ENCODE measurements at places on chromosomes 1 and 21.

DNA sequence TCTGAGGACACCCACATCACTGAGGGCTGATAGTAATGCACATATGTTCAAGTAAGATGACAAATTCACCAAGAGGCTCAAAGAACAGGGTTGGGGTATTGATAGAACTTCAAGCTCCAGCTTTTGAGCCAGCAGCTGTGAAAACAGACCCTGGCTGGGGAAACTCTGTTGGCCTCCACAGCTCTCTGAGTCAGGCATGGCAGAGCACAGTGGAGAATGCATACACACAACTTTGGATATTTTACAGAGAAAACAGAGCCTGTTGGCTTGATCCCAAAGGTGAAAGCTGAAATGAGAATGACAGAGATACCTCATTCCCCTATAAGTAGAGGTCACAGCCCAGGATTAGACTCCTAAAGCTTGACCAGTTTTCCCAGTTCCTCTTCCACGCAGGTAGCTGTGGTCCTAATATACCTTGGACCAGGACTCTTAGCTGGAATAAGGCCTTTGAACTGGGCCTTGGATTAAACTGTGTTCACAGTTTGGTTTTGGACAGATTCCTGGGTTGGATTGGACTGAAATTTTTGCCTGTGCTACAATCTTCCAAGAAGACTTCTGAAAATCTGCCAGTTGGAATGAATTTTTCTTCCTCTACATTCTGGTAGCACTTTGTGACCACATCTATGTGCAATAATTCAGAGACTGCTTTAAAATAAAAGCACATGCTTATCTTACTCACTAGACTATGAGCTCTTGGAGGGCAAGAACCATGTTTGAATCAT lies 101.6 kb upstream of the HMGB4 start:
- no peak for DNase-seq

GRCh38 chr1:219837274-219837993 lies 90.9 kb downstream of the SLC30A10 start:
- no peak for DNase-seq

GRCh38 chr1:5928714-5929400 lies 63.4 kb downstream of the NPHP4 start:
- DNase-seq = no peak

DNA sequence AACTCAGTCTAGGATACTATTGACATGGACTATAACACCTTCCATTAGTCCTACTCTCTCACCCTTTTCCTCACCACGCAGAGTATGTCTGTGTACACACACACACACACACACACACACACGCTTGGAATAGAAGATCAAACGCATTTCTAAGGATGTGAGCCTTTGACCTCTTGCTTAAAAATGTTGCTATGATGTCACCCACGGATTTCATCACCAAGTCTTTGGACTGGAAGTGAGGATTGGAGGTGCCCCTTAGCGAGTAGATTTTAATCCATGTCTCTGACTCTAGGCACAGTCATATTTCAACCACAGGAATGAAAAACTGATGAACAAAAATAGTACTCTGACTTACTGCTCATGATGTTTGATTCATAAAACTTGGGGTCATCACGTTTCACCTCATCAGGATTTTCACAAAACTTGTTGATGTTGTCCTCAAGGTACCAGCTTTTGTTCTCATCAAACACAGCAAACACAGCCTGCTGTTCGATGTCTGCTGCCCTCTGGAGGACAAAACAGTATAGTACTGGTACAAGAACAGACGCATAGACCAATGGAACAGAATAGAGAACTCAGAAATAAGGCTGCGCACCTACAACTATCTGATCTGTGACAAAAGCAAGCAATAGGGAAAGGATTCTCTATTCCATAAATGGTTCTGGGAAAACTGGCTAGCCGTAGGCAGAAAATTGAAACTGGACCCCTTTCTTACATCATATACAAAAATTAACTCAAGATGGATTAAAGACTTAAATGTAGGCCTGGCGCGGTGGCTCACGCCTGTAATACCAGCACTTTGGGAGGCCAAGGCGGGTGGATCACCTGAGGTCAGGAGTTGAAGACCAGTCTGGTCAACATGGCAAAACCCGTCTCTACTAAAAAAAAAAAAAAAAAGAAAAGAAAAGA lies 39.9 kb downstream of the F5 start:
- peak; percentile 44 for DNase-seq

- no peak for DNase-seq
Observed at GRCh38 chr1:54199151-54199764, 572 bp downstream of the CYB5RL start.

DNA sequence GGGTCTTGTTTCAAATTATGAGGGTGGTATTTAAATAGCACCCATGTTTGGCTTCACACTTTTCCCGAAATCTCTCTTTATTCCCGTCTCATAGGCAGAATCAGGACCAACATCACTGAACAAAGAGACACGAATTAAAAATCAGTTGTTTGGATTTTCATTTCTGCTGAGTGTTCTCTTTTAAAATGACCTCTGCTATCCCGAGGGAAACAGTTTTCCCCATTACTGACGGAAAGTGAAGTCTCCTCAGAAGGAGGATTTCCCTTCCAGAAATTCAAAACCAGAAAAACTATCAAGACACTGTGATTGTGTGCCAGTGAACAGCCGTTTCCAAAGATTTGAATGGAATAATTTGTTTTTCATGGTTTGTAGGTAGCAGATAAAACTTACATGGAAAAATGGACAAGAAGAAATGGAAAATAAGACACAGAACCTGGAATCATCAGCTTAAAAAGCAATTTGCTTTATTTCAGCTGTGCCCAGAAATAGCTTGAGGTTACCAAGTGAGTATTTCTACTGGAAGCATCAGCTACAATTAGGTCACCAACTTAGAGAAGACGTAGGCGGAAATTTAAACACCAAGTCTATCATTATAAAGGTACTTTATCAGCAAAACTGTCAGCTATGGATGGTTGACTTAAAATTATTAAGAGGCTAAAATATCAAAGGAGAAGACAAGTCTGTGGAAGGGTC lies 68.5 kb downstream of the RUNX1 start:
- DNase-seq = no peak

DNA sequence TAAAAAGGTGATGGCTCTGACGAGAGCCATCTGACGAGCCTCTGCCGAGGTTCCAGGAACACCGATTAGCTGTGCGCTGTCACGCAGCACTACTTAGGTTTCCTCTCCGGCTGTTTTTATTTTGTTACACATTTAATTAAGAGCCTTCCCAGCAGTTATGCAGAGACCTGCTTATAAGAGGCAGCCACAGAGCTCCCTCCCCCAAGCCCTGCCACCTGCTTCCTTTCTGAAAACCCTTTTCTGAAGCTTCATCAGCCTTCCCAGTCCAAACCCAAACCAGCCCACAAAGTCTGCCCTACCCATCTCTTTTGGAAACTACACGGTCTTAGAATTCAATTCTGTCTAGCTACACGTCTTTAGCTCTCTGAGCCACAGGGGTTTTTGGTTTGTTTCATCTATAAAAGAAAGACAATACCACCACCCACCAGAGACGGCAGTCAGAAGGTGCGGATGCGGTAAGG lies 49.1 kb downstream of the ERI3 start:
- no peak for DNase-seq

- no peak for DNase-seq
Observed at GRCh38 chr1:2045468-2046173, 4.6 kb upstream of the PRKCZ start.

GRCh38 chr1:229603371-229604005 lies 22.4 kb downstream of the TAF5L start:
- no peak for DNase-seq

GRCh38 chr1:212930986-212931678 lies 19.2 kb upstream of the VASH2 start:
- DNase-seq = no peak

GRCh38 chr1:59128784-59129227 lies 168.1 kb upstream of the FGGY start:
- DNase-seq = no peak

- DNase-seq = no peak
Observed at GRCh38 chr1:175797576-175797975, 54.2 kb upstream of the TNR start.

DNA sequence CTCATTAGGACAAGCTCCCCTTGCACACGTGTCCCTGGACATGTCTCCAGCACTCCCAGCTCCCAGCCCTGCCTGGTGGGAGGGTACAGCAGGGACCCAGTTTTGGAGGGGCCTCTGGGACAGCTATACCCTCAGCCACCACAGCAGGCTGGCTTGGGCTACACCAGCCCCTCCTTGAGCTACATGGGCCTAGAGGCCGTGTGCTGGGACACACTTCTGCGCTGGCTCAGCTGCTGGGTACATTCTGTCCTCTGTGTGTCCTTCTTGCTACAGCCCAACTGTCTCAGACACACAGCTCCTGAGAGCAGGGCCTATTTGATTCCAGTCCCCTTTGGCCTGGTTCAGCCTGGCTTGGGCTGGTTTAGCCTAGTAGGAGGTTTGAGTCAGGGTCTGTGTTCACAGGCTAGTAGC lies 26.7 kb downstream of the DMAP1 start:
- no peak for DNase-seq

DNA sequence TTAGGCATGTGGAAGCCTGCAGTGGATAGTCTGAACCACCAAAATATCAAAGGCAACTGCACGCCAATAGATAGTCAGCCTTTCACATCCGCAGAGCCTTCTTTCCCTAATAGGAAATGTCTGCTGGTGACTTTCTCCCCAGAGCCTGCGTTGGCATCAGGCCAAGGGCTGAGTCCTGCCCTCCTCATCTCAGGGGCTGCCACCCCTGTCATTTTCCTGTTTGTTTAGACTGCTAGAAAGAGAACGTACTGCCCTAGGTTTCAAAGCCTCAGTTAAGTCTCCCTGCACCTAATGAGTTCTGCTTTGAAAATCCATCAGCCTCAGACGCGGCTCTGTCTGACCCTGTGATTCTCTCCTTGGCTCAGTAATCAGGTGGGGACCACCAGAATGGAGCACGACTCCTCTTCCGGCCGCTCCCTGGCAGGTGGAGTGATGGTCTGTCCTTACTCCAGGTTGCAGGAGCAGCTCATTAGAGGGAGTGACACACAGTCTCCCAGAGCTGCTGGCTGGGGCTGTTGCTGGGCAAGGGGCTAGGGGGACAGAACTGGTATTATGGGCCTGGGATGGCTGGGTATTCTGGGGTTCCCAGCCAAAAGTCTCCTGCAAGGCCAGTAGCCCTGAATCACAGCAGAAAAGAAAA lies 27.3 kb downstream of the STUM start:
- no peak for DNase-seq

DNA sequence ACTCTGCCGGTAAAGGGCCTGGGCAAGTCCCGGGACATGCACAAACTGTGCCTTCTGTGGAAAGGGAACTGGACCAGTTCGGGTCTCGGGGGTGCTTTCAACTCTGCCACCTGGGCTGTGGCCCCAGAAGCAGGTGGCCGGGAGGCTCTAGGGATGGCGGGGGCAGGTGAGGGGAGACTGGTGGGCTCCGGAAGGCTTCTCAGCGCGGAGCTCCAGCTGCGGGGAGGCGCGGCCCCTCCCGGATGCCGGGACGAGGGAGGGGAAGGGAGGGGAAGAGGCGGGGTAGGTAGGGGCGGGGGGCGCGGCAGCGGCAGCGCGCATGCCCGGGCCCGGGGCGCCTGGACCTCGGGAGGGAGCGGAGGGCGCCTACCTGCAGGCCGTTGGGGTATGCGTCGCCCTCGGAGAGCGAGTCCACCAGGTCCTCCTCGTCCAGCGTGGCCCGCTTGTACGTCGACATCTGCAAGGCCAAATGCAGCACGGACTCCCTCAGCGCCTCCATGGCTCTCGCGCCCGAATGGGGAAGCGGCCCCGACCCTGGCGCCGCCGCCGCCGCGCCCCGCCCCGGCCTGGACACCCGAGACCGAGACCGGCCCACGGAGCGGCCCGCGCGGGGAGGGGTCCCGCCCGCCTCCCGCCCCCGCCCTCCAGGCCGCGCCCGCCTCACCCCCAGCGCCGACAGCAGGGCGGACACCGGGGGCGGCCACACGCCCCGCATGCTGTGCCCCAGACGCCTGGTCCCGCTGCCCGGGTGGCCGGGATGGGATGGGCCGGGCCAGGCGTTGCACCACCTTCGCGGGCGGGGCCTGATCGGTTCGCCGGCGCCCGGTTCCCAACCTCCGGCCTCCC lies at the start of gene ECE1:
Gene ECE1 (minus strand): TSS at position 764 of the 846 bp plus-strand sequence. CDS start 49 bp downstream, at position 715.
- no peak for DNase-seq

DNA sequence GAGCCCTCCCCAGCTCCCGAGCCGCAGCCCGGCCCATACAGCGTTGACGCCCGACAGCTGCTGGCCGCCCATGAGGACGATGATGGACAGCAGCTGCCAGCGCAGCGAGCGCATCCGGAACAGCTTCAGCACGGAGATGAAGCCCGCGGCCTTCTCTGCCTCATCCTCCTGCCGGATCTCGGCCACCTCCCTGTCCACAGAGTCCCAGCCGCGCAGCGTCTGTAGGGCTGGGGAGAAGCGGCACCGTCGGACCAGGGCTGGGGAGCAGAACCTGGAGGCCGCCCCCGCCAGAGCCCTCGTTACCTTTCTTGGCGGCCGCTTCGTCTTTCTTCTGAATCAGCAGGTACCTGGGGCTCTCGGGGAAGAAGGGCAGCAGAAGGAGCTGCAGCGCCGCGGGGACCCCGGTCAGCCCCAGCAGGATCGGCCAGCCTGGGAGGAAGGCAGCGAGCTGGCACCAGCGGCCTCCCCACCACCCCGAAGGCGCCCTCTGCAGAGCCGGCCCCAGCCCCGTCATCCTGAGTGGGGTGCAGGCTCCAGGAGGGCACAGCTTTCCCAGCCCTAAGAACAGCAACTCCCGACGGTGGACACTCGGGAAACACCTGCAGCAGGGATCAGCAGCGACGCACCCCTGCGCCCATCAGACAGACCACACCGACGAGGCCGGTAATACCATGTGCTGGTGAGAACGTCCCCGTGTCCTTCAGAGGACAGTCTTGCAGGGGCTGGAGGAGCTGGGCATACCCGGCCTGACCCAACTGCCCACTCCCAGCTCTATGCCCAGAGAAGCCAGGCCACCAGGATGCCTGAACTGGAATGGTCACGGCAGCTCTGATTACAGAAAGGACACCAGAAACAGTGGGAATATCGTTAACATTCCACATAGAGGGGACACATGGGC lies 13.8 kb upstream of the SLC2A7 start:
- DNase-seq = no peak

DNA sequence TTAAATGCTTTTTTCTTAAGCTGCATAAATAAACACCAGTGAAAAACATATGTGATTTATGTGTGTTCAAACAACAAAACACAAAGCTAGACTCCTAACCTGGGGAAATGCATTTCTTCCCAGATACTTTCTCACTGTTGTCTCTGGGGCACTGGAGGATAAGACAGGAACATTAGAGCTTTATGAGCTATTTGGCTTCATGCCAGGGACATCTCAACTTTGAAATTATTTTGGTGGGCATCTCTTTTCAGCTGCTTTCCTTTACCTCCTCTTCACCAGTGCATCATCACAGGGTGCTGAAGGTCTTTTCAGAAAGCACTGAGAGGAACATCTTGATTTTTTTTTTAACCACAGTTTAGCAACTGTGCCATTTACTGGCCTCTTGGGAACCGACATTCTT lies 212.9 kb downstream of the DNM3 start:
- DNase-seq = no peak

GRCh38 chr1:30904191-30904961 lies 4.2 kb downstream of the SDC3 start:
- no peak for DNase-seq

GRCh38 chr1:165452336-165453130 lies 7.6 kb upstream of the RXRG start:
- DNase-seq = no peak
